ENCODE measurements at places on chromosomes 1 and 21.
A peak's percentile ranks its signal among the peaks of the same experiment; 100 is the strongest.

GRCh38 chr1:8667869-8668594 is 149.4 kb downstream of the RERE start:
- DNase-seq = no peak

DNA sequence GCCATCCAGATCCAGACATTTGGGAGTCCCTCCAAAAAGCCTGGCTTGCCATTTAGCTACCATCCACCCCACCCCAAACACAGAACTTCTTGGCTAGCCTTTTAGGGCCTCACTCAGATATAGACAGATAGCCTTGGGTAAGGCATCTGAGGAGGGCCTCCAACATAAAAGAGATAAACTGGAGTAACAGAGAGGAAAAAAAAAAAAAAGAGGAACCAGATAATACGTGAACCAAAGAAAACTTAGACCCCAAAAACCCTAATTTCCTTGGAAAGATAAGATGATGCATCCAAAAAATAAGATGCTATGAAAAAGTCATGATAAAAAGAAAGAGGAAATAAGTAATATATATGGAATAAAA is 19.8 kb upstream of the LSS start:
- no peak for DNase-seq

DNA sequence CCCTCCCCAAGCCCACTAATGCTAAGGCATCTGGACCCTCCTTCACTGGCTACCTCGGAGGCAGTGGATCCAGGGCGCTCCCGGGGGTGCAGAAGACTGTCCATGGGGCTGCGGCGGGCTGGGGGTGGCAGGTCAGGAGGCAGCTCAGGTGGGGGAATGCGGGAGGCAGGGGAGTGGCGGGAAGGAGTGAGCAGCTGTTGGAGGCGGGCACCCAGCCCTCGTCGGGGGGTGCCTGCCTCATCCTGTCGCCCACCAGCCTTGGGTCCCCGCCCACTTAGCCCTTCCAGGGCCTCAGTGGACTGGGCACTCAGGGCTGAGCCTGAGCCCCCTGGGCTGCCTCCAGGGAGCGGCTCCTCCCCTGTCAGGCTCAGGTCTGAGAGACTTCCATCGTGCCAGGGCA is 10.7 kb upstream of the GATAD2B start:
- DNase-seq = no peak

DNA sequence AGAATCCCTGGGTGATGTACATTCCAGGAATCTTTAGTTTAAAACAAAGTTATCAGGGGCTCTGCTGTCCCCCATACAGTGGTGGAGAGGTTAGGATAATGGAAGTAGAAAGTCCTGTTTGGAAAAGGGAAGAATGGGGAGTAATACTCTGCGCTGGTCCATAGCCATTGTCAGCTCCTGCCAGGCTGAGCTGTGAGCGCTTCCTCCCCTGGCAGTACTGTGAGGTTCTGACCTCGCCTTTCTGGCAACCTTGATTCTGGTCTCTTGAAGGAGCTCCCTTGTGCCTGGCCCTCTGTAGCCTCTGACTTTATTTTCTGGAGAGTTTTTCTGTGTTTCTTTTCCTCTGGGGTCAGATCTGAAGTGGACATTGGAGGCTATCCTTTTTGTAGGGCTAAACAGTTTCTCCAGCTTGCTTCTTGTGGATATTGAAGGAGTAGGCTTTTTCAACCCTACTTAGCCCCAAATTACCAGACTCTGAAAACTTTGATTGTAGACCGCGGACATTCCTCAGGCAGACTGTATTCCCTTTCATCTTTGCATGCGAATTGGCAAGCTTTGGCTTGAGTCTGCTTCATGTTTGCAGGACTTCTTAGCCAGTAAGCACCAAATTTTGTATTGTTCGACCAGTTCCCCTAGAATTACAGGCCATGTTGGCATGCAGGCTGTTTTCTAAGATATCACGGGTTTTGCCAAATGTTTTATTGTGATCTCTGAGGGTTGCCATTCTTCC is 13.8 kb downstream of the UBE4B start:
- no peak for DNase-seq

DNA sequence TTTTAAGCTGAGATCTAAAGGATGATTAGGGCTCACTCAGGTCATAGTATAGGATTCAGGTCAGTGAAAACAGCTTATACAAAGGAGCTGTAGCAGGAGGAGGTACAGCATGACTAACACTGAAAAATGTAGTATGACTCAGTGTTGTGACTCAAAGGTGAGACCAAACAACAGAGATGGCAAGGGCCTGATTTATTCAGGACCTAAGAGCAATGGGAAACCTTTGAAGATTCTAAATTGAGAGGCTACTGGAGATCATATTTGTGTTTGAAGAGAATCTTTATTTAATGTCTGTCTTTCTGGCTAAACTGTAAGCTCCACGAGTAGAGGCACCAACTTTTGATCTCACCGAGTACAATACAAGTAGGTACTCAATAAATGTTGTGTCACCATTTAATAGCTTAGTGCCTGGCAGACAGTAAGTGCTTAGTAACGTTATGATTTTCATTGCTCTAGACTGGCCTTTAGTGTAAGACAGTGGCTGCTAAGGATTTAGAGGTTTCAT is 43.5 kb downstream of the PRKAA2 start:
- peak; percentile 63 for DNase-seq

- no peak for DNase-seq
These were observed 199.3 kb upstream of the TMEM51 start for GRCh38 chr1:14954210-14954609.

GRCh38 chr21:32712043-32712442 is 15.8 kb downstream of the SYNJ1 start:
- peak; percentile 32 for DNase-seq

DNA sequence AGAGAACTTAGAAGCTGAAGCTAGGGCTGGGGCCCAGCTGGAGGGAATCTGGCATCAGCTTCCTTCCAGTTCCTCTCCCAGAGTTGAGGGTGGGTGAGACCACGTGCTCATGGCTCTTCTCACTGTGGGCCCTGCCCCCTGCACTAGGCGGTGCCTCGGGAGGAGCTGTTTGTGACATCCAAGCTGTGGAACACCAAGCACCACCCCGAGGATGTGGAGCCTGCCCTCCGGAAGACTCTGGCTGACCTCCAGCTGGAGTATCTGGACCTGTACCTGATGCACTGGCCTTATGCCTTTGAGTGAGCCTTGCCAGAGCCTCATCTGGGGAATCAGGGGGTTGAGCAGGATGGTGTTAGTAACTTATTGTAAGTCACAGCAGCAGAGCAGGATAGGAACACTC is 16.1 kb downstream of the AKR1A1 start:
- DNase-seq = no peak

GRCh38 chr1:74436078-74436477 is 76.3 kb downstream of the LRRC53 start:
- DNase-seq = no peak

DNA sequence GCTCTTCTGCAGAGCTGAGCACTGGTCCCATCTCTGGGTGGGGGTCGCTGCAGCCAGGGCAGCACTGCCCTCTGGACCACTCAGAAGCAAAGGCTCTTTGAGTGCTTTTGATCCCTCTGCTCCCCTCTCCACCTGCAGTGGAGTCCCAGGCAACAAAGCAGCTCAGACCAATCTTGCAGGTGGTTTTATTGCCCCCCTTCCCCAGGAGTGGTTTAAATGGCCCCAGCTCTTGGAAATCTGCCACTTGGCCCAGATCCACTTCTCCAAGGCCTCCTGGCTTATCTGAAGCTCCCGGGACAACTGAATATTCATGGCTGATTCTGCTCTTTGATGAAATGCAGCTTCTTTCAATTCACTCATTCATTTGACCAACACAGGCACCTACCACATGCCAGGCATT is 2.7 kb downstream of the STUM start:
- DNase-seq = no peak

DNA sequence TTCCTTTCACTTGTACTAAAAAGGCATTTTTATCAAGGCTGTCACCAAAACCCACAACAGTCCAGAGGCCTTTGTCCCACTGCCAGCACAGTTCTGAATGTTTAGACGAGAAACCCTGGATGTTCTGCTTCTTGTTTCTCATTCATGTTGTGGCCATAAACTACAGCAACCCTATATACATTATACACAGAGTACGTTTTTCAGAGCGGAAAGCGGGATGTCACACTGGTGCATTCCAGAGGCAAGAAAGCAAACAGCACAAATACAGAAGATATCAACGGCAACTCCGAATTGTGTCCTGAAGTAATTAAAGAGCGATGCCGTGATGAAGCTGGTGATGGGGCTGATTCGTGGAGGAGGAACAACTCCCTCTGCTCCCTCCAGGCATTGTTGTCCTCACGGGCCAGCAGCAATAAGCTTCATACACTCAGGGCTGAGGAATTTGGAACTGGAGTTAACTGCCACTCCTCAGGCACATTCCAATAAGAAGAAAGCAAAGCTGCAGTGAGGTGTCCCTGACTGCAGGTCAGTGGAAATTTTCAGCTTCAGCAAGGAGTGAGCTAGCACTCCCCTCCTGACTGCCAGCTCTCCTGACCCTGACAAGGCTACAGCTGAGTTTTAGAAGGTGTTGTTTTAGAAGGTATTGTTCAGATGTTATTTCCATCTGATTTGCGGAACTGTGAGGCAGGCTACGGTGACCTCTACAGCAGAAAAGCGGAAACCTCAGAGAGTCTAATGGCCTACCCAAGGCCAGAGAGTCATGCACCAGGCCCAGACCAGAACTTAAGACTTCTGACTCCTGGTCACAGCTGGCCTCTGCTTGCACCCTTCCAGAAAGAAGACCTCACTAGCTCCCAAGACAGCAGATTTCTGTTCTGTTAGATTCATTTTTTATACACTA is 149.0 kb downstream of the TGFBR3 start:
- no peak for DNase-seq

- DNase-seq = no peak
These were observed 83.8 kb downstream of the MRPL37 start for GRCh38 chr1:54283635-54284385.

DNA sequence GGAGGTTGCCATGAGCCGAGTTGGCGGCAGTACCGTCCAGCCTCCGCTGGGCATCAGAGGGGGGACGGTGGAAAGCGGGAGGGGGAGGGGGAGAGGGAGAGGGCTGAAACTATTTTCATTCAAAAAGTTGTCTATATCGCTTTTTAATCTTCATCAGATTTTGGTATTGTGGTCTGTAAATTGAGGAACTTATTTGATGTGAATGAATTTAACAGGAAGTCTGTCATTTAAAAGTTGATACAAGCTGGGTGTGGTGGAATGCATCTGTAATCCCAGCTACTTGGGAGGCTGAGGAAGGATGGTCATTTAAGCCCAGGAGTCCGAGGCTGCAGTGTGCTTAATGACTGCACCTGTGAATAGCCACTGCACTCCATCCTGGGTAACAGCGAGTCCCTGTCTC is 3.0 kb upstream of the EPHX4 start:
- no peak for DNase-seq

GRCh38 chr1:33381977-33382376 is 48.9 kb downstream of the PHC2 start:
- no peak for DNase-seq

DNA sequence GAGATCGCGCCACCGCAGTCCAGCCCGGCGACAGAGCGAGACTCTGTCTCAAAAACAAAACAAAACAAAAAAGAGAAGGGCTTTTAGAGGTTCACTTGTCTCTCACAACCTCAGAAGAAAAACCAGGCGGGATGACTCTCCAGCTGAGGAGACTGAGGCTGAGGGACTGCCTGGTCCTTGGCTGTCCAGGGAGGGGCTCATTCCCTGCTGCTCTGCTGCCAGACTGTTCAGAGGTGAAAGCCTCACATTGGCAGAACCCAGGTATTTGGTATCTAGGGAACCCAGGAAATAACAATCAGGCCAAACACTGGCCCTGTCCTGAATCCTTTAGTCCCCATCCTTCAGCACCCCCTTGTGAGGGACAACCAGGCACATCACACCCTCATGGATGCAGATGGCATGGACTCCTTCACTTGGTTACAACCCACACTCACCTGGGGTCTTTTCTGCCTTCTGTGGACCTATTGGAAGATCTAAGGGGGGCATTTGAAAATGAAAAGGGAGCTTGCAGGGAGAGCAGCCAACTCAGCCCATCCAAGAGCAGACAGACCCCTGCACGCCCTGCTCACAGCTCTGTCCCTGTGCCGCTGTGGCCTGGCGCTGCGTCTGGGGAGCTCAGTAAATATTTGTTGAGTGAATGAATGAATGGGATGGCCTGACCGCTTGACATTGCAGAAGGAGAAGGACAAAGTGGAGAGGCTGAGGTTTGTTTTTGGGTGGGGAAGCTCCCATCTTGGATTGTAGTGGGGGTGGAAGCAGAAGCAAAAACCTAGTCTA is 33.4 kb downstream of the CD247 start:
- DNase-seq = no peak

DNA sequence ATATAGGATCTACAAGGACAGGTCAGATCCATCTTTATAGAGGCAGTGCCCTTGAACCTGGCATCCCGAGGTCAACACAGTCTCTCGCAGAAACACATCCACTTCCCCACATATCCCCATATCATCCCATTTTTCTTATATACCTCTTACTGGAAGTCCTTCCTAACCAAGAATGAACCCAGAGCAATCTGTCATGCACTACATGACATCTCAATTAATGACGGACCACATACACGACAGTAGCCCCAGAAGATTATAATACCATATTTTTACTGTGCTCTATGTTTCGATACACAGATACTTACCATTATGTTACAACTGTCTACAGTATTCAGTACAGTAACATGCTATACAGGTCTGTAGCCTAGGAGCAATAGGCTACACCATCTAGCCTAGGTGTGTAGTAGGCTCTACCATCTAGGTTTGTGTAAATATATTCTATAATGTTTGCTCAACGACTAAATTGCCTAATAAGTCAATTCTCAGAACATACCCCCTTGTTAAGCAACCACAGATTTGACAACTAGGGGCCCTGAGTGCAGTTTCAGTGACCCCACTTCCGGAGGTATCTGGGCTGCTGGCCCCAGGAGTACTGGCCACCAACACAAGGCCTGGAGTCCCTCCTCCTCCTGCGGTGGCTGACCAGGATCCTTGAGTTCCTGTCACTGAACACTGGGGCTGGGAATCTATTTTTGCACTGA is 28.1 kb downstream of the PTPN14 start:
- no peak for DNase-seq

DNA sequence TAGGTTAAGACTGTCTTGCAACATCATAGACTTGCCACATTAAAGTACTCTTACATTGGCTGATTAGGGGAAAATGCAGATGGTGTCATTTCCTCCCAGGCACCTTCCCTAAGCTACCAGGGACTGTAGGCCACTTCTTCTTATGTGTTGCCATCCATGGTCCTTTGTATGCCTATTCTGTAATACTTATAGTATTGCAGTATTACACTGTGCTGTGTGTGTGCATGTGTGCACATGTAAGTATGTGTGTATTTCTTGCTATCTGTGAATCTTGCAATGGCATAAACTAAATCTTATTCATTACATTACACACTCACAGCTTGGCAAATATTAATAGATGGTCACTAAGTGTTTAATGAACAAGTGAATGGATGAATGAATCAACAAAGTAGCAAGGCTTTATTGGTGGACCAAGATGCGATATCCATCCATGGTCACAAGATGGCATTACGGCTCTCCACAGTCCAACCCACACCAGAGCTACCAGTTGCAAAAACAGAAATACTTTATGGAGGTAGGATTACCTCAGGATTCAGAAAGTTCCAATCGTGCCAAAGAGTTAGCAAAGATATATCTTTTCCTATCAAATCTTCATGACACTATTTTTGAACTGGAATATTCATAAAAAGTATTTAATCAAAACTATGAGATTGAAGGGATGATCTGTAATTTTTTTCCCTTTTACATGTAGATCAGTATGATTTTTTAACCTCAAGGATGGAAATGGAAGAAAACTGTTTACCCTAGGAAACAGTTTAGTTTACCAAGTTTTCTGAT is 160.2 kb downstream of the DENND1B start:
- DNase-seq = peak; percentile 47
